ENCODE measurements at places on chromosomes 6 and 20.

- no peaks in the 10 kb centered on the region for H3K36me3 ChIP-seq
- DNase-seq: no peak
- H3K27me3 ChIP-seq: no peaks in the 10 kb centered on the region
- H3K4me1 ChIP-seq: peaks cover 38% of the 10 kb centered on the region
These were observed 7.0 kb downstream of the CD2AP start for GRCh38 chr6:47484616-47485015.

GRCh38 chr6:41732591-41733359 is 2.6 kb downstream of the TFEB start:
- no peaks in the 10 kb centered on the region for H3K36me3 ChIP-seq
- peak overlapping the region; percentile 1 for H3K27ac ChIP-seq
- peak overlapping the region; percentile 82 for H3K4me3 ChIP-seq

GRCh38 chr6:114267897-114268296 is 74.9 kb downstream of the HS3ST5 start:
- no peak overlapping the region for H3K4me3 ChIP-seq
- H3K36me3 ChIP-seq: no peaks in the 10 kb centered on the region
- H3K27ac ChIP-seq: no peak overlapping the region
- H3K4me1 ChIP-seq: no peaks in the 10 kb centered on the region
- no peaks in the 10 kb centered on the region for H3K27me3 ChIP-seq
- no peak for DNase-seq

DNA sequence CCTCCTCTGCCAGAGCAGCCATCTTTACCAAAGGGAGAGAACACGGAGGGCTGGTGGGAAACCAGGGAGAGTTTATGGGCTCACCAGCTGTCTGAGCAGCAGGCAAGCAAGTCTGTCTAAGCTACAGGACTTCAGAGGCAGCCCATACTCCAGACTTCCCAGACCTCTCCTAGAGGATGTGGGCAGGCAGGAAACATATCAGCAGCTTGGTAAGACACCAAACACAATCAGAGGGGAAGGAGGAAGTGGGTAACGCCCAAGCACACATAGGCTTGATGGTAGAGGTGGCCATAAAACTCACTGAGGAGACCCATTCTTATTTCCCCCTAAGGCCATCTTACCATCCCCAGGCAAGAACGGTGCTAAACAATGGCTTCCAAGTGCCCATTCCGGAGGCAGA is 143.1 kb upstream of the ARID1B start:
- DNase-seq: no peak
- H3K27me3 ChIP-seq: no peaks in the 10 kb centered on the region
- H3K36me3 ChIP-seq: no peaks in the 10 kb centered on the region

DNA sequence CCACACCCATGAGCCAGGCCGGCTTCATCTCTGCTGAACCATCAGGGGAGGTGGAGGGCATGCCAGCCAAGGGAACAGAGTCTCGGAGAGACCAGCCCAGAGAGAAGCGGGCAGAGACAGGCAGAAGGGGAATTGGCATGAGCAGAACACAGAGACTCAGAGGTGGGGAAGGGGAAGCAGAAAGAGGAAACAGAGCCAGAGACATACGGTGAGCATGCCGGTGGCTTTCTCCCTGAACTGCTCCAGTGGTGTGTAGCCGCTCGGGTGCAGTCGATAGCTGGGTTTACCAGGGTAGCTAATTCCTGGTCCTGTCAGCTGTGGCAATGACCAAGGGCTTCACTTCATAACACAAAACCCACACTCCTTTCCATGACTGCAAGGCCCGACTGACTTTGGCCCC is 83.6 kb upstream of the CCDC167 start:
- H3K27ac ChIP-seq: no peak overlapping the region
- peaks cover 5% of the 10 kb centered on the region for H3K27me3 ChIP-seq
- H3K4me1 ChIP-seq: no peaks in the 10 kb centered on the region
- H3K36me3 ChIP-seq: no peaks in the 10 kb centered on the region
- DNase-seq: no peak
